ENCODE measurements at places on chromosomes 5 and 9.

- DNase-seq, result no peak
These were observed 10.9 kb downstream of the CDH18 start for GRCh38 chr5:19977099-19977498.

DNA sequence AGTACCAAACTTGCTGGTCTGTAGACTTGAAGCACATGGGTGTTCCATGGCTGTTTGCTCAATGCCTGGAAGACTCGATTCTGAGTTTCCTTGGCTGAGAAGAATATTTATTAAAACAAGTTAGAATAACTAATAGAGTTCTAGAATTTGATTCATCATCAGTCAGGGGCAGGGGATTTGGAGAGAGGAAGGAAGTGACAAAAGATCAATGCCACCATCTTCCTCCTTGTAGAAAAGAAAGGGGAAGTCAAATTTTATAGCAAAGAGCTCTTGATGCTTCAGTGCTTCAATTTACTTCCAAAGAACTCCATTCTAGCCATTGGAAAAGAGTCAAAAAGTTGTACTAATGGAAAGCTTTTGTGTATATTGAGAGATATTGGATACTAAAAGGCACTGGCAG is 236.3 kb downstream of the MCTP1 start:
- no peak for DNase-seq

DNA sequence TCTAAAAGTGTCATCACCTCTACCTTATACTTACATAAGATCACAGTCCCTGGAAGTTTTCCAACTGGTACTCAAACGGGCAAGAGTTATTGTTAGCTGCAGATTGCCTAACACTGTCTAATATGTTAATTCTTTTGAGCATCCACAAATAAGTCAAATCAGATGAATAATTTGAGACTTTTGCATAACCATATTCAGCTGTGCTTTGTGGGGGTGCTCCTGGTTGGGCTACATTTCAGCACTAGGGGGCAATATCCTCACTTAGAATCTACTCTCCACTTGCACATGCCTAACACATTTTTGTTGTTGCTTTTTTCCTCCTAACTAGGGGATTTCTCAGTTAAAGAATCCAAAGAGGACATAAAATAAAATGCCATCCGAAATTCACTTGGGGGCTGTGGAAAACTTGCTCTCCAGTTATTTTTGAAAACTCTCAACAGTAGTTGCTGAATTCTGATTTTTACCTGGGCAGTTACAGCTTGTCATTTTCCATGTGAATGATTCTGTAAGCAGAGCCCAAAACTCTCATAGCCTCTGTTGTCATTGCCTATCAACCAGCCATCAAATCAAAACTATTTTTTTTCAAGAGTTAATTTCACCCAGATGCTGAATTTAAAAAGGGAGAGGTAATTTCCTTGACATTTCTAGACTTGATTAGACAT is 71.5 kb downstream of the TRIM36 start:
- DNase-seq, result no peak

GRCh38 chr9:19138084-19138483 is 10.8 kb upstream of the PLIN2 start:
- no peak for DNase-seq

- DNase-seq, result no peak
These were observed 143.8 kb downstream of the MELK start for GRCh38 chr9:36716496-36716895.

DNA sequence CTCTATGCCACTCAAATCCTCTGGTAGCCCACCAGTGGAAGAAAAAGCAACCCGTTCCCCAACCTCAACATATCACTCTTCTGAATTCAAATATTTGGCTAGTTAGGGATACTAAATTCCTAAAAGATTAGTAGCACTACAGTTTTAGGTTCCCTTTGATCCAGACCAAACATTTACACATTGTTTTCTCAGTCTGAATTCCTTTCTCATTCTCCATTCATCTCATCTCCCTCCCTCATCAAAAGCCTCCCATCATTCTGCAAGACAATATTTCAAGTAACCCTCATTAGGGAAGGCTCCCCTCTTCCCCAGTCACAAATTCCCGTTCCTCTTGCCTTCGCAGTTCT is 26.3 kb downstream of the ADAM19 start:
- DNase-seq, result no peak

- DNase-seq, result no peak
These were observed 37.6 kb downstream of the STC2 start for GRCh38 chr5:173290477-173291131.

DNA sequence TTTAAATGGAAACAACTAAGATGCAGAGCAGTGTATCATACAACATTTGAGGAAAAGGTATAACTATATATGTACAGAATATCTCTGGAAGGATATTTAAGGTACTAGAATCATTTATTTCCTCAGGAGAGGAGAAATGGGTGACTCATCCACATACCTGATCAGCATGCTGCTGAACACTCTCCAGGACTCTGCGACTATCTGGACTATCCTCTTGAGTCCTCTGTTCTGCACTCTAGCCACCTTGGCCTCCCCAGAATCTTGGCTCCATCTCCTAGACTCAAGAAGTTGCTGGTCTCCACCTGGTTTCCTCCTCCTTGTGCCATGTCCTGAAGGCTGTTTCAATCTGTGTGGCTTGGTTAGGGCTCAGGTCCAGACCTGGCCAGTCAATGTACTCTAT is 8.8 kb upstream of the PRDM6 start:
- DNase-seq, result no peak

- DNase-seq, result no peak
These were observed 296.8 kb downstream of the MRPS30 start for GRCh38 chr5:45105491-45105994.

DNA sequence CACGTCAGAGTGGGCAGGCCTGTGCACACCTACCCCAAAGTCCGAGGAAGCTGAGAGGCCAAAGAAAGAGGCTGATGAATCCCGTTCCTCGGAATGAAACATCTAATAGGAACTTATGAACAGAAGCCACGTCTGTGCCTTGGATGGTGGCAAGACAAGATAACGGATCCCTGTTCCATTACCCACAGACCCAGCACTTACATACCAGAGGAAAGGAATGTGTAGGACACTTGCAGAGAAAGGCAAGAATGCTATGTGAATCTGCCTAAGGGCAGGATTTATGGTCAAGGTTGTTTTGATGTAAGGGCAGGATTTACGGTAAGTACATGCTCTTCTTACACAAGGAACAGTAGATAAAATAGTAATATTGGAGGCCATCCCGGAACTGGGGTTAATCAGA is 93.2 kb downstream of the WDR41 start:
- DNase-seq, result no peak

GRCh38 chr5:108345541-108346171 is 36.2 kb downstream of the FBXL17 start:
- no peak for DNase-seq

DNA sequence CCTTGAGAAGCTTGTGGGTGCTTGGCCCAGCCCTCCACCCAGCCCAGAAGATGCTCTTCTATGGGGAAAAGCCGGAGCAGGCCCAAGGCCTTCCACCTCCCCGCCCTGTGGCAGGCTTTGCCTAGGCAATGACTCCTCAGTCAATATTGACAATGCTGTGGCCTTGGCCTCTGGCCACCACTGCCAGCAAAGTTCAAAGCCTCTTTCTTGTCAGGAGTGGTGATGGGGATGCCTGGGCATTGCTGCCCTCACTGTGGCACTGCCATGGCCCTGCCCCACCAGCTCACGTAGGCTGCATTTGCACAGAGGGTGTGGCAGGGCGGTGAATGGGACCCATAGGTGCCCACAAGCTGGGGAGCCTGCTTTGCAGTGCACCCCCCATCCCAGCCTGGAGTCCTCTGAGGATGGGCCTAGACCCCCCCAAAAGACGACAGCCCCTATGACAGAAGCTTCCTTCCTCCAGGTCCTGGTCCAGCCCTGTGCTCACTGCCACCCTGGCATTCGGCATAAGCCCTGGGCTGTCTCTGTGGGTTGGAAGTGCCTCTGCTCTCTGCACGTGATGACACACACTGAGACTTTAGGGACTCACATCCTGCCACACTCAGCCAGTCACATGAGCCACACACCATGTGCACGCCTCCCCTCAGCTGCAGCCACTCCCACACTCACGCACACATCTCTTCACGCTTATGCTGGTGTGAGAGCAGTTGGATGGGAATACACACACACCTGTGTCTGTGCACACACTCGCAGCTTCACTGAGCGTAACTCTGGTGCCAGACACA is 31.1 kb downstream of the MORN5 start:
- no peak for DNase-seq

GRCh38 chr9:115182264-115182663 is 64.3 kb upstream of the TNC start:
- DNase-seq, result no peak

GRCh38 chr9:78314953-78315870 is 18.3 kb downstream of the PSAT1 start:
- no peak for DNase-seq

- DNase-seq, result no peak
These were observed 898 bp downstream of the CDH10 start for GRCh38 chr5:24643880-24644279.

DNA sequence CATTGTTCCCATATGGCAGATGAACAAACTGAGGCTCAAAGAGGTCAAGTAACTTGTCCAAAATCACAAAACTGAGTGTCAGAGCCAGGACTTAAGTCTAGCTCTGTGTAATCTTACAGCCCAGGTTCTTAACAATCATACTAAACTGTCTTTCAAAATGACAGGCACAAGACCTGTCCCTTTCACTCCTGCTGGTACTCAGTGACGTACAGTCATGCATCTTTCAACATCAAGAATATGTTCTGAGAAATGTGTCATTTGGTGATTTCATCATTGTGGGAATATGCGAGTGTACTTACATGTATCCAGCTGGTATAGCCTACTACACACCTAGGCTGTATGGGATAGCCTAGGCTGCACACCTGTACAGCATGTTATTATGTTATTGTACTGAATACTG is 646.8 kb upstream of the WWC1 start:
- no peak for DNase-seq

DNA sequence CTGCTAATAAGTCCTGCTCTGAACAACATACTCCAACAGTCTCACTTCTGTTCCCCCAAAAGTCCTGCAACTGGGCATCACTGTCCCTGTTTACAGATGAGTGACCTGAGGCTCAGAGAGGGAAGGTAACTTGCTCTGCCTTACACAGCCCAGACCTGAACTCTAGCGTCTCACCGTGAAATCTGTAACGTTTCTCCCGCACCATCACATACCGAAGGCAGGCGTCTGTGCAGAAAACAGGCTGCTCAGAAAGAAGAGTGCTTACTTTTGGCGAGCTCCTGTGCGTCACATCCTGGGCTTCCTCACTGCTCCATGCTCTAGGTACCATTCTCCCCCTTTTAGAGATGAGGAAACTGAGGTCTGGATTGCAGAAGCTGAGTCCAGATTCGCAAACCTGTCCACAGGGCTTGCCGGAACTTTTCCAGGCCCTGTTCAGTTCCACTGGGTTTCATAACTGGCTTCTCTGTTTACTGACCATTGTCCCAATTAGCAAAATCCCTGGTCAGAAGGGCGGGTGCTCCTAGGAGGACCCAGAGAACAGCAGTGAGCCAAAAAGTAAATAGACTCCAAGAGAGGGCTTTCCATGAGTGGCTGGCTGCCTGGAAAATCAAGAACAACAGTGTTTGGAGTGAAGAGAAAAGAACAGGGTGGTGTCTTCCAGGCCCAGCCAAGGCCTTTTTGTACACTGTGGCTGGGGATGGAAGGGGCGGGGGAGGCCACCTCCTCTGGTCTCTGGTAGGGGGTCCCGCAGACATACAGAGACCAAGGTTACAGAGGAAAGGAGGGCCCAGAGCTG is 27.1 kb downstream of the GSN start:
- no peak for DNase-seq

- no peak for DNase-seq
These were observed 194.4 kb downstream of the IZUMO3 start for GRCh38 chr9:24351258-24351657.

DNA sequence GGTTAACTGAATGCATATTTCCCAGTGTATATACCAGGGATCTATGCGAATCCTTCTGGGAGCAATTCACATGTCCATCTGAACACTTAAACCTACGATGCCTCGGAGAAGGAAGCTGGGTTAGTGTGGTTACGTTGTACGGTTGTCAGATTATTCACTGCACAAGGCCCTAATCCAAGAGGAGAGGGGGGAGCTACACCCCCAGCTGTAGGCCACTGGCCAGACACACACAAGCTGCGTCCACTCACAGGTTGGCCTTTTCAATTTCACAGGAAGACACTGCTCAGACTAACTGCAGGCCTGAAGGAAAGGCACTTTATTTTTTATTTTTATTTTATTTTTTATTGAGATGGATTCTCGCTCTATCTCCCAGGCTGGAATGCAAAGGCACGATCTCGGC is 184.5 kb upstream of the GNA14 start:
- DNase-seq, result no peak

- no peak for DNase-seq
These were observed 58.7 kb upstream of the SUSD1 start for GRCh38 chr9:112233769-112234168.

DNA sequence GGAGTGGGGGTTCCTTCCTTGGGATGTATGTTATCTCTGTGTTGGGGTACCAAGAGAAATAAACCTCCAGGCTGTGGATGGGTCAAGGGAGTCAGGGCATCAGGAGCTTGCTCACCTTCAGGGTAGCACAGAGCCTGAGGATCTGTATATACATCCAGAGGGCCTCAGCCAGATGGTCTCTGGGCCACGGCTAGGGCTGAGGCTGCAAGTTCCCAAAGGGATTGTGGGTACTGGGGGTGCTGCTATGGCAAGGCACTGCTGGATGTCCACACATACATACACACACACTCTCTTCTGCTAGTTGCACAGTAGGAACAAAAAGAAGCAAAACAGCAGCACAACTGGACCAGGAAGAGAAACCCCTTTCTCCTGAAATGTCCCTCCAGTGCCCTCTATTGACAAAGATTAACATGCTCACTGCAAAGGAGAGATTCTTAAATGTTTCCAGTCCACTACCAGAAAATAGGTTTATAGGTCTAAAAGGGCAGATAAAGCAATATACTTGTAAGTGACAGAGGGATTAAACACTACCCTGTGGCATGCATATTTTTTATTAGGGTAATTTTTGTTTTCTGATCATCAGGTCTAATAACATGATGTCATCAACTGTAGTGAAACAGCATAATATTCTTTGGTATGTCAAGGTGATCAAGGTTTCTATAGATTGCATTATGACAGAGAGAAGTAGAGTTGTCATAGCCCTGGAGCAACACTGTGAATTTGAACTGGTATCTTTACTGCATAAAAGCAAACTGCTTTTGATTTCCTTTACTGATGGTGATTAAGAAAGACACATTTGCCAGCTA is 56.3 kb upstream of the KCNN2 start:
- no peak for DNase-seq

DNA sequence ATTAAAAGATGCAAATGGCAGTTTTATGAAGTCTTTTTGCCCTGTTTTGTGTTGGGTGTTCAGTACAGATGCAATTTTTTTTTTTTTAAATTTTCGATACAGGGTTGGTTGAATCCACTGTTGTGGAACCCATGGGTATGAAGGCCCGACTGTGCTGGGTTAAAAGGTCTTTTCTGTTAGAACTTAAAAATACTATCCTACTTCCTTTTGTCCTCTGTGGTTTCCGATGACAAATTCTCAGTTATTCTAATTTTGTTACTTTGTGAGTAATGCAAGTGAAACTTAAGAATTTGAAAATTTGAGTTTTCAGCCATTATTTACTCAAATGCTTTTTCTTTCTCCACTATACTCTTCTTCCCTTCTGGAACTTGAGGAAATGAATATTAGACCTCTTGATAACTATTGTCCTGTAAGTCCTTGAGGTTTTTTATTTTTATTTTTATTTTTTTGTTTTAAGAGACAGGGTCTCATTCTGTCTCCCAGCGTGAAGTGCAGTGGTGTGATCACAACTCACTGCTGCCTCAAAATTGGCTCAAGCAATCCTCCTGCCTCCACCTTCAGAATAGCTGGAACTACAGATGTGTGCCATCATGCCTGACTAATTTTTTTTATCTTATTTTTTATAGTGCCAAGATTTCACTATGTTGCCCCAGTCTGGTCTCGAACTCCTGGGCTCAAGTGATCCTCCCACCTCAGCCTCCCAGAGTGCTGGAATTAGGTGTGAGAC is 67.5 kb downstream of the ZCCHC7 start:
- DNase-seq, result no peak

All from cortex of kidney (tissue), 1 donor.